Natural killer cell (primary cell): ENCODE measurements at places on chromosomes 3 and 15. TPM values are rescaled to one million over a fixed set of nuclear protein-coding genes. Genes with fewer than 3 reads are reported as not detected.

MAP4 gene
- total RNA-seq, result 88.9 TPM

PRSS50 gene
- 0.16 TPM for total RNA-seq

FHIT gene
- 2.7 TPM for total RNA-seq

TMEM45A gene
- total RNA-seq, result 0.23 TPM

CHRM5 gene
- total RNA-seq, result not detected

ZKSCAN7 gene
- 6.5 TPM for total RNA-seq

CCR2 gene
- total RNA-seq, result 9.8 TPM

PGBD4 gene
- total RNA-seq, result 3.2 TPM

TLR9 gene
- not detected for total RNA-seq

IQGAP1 gene
- 493 TPM for total RNA-seq

PLCH1 gene
- total RNA-seq, result 0.26 TPM
